ENCODE measurements at places on chromosomes 3 and 15.

- no peak for DNase-seq
Measured at GRCh38 chr3:105979961-105980360, 111.1 kb upstream of the CBLB start.

GRCh38 chr15:88738796-88739195 is 64.4 kb upstream of the ACAN start:
- DNase-seq, result no peak

GRCh38 chr3:132346841-132347736 is 29.9 kb downstream of the ACP3 start:
- DNase-seq, result no peak

DNA sequence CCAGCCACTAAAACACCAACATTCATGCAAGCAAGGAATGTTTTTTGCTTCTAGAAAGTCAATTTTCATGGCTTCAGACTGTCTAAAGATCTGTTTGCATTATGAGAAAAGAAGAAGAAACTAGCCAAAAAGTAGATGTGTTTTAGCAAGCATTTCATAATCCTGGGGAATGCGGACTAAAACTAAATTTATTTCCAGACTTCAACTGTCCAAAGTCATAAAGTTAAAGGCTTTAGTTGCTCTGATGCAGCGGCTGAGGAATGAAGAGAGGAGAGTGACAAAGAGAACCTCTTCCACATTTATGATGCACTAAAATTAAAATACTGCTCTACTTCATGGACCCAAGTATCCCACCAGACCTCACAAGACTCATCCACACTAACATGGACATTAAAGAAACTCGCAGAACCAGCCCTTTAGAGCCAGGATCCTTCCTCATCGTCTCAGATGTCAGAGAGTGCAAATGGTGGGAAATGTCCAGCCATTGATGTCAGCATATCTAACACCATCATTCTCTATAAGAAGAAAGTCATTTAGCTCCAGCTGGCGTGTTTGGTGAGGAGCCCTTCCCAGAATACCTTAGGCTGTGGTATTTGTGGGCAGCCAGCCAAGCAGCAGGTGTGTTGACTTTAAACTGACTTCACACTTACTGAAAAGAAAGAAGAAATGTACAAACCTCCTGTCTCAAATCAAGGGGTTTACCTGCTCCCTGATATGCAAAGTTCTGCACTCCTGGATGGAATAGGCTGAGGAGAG is 17.4 kb downstream of the FYCO1 start:
- DNase-seq, result no peak

- no peak for DNase-seq
Measured at GRCh38 chr15:38647683-38648082, 83.1 kb upstream of the RASGRP1 start.

DNA sequence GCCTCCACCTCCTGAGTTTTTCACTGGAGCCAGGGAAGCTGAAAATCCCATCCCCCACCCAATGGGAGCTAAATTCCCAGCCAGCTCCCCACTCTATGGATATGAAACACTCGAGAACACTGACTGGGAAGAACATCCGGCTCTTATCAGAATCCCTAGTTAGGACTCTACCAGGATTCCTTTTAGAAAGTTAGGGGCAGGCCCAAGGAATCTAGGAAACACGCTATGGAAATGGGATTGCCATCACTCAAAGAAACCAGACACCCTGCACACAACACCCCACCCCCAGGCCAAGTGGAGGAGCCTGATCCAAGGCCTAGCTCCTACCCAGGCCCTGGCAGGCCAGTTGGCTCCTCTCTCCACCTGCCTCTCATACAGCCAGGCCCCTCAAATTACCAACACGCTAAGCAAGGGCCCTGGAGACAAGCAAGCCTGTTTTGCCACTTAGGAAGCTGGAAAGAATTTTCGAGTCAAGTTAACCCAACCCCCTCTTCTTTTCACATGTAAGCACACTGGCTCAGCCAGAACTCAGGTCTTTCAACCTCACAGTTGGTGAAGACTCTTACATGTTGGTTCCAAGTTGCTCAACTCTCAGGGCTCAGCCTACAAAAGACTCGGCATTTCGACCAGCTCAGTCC is 75.5 kb downstream of the RBPMS2 start:
- DNase-seq, result no peak

GRCh38 chr3:189646853-189647542 is 15.8 kb downstream of the TP63 start:
- DNase-seq, result no peak

DNA sequence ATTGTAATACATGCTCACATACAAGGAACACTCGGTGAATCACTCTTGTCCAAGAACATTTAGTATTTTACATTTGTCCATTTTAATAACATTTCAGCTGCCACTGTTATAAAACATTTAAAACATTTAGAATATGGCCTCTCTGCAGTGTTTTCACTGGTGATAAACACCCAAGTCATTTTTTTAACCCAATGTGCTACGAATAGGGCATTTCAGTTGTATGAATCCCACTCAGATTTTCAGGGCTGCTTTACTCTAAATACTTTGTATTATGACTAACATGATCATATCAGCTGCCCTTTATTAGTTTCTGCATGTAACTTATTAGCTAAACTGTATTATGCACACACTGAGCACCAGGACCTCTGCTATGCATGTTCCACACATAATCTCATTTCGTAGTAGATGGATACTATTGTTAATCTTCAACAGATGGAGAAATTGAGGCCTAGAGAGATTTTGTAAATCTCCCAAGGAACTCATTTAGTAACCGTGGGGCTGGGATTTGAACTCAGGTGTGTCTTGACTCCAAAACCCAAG is 148.6 kb upstream of the CDIN1 start:
- no peak for DNase-seq

- no peak for DNase-seq
Measured at GRCh38 chr15:77773903-77774302, 141.2 kb upstream of the LINGO1 start.

DNA sequence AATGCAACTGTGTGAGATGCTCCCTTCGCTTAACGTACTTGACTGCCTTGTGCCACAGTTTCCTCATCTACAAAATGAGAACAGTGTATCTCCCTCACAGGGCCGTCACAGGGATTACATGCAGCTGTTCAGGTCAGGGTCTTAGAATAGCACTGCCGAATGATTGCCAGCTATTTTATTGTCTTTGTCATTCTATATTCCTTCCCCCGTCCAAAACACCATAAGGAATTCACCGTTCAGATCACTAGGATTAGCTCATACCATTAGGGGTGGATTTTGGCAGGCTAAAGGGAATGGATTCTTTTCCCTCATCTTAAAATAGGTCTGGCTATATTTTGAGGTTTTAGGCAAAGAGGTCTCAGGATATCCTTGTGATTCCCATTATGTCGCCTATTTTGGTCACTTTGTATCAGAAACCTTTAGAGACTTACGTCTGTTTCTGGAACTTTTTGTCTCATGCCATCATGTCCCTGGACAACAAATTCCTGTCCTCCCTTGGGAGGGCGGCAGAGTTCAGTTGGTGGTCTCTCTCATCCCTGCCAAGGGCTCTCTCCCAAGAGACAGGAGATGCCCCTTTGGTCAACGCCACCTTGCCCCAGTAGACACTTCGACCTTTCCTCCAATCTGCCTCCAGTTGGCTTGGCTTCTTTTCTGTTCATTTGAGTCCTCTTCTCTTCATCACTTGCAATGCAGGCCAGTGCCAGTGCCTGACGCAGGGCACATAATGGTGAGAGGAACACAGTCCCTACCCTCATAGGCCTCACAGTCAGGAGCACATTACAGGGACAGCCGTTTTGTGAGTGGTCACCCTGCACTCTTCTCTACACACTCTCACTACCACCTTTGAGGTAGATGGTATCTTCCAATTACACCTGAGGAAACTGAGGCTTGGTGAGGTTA is 171.6 kb upstream of the BHLHE40 start:
- DNase-seq, result no peak

DNA sequence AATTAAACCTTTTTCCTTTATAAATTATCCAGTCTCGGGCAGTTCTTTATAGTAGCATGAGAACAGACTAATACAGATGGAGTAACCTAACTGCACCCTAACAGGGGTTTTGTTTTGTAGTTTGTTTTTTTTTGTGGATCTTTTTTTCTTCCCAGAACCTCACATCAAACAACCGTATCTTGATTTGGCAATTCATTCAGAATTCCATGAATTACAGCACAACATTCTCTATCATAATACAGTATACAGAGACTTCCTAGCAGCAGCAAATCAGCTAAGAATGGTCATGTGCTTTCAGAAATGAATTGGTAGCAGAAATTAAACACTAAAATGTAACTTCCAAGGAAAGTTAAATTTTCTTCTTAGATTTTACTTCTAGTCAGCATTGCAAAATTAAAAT is 114.6 kb downstream of the TMCC1 start:
- no peak for DNase-seq

- DNase-seq, result no peak
Measured at GRCh38 chr3:182248349-182248880, 536.7 kb downstream of the SOX2 start.

DNA sequence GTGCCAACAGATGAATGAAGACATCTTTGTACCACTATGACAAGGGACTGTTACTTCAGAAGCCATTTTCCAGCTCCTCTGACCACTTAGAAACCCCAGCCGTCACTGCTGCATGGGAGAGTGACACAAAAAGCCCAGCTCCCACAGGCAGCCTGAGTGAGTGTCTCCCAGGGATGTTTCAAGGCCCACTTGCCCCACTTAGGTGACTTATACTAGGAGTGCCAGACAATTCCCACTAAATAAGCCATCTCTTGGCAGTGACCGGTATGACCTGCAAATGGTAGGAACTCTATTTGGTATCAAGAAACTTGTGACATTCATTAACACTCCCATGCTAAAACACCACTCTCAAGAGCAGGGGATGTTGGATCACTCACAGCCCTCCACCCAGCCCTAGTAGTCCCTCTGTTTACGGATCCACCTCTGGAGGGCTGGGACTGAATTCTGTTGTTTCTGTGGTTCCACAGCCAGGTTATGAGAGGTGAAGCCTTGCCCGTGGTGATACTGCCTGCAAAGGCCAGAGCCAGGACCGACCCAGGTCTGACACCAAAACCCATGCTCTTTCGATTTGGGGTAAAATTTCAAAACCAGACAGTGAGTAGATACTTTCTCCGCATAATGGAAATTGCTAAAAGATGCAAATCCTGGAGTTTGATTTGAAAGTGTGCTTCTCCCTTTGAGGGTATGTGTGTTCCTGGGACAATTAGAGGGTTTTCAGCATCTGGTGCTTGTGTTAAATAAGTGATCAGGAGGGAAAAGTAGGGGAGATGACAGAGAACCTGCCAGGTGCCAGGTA is 14.5 kb downstream of the RBP1 start:
- no peak for DNase-seq

DNA sequence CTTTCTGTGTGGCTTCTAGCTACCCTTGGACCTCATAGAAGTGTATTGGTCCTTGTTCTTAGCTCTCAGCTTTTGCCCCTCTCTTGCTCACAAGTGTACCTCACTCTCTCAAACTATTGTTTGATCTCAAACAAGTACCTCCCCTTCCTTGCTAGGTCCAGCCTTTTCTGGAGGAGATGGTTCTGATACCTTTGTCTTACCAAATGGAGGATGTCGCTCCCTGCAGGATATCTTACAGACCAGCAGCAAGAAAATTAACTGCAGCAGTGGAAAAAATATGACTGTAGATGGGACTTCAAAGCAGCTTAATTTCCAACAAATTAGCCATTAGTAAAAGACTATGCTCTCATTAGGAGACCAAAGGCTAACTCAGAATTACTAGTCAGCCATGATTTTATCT is 388.1 kb upstream of the ROBO2 start:
- no peak for DNase-seq

DNA sequence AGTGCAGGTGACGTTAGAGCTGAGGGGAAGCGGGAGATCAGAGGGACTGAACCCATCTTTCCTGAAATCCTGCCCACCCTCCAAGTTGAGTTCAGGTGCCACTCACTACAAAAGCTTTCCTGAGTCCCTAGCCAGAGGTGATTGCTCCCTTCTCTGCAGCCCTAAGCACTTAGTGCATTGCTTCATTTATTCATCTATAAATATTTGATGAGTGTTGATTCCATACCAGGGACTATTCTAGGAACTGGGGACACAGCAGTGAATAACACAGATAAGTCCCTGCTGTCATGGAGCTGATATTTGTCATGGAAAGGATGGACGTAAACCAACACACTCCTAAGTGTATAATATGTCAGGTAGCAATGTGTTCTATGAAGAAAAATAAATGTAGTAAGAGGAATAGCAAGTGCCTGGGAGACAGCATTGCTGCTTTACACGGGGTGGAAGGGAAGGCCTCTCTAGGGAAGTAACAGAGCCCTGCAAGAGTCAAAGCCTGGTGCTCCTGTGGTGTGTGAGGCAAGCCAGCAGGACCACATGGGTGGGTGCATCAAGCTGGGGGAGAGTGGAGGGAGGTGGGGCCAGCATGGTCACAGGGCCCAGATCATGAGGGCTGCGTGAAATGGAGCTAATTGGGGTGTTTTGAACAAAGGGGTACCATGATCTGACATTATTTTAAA is 18.6 kb downstream of the ALPK3 start:
- DNase-seq, result no peak

- DNase-seq, result no peak
Measured at GRCh38 chr3:168364967-168365366, 269.2 kb upstream of the GOLIM4 start.

- no peak for DNase-seq
Measured at GRCh38 chr3:176395240-176395639, 802.0 kb downstream of the TBL1XR1 start.

DNA sequence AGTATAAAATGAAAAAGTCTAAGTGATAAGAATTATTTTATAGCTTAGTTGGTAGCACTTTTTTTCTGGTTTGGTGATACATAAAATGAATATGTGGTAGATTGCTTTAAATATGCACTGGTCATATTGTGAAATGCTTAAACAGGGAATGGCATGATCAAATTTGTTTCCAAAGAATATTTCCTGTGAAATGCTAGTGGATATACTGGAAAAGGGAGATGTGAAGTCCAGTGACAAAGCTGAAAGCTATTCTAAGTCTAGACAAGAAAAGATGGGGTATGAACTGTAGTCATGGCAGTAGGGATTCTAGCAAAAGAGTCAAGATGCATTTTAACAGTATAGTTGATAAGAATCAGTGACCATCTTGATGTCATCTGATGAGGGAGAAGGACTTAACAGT is 98.9 kb upstream of the MME start:
- no peak for DNase-seq

DNA sequence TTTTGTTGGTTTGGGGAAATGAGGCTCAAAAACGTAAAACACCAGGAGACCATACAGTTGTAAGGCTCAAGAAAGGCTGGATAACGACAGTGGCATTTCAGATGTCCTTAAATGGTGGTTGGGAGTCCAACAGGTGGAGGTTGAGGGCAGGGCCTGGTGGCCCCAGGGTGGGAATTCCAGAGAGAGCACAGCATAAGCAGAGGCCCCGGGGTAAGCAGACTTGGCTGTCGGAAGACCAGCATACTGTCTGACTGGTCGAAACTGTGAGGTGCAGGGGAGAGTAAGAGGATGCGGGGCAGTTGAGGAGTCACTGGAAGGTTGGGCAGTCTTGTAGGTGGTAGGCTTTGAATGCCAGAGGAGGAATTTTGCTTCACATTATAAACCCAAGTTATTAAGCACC is 48.3 kb downstream of the SRP14 start:
- DNase-seq, result no peak

GRCh38 chr3:175399156-175399840 is 540.2 kb downstream of the NAALADL2 start:
- DNase-seq, result no peak

Measured in stimulated activated naive CD4-positive, alpha-beta T cell (primary cell).